ENCODE measurements at places on chromosomes 11 and 22.

- no peak for DNase-seq
Measured at GRCh38 chr11:101061606-101062005, 68.0 kb downstream of the PGR start.

GRCh38 chr22:39179841-39180335, 27.4 kb upstream of the CBX7 start:
- no peak for DNase-seq

GRCh38 chr11:8768625-8769333, 86.2 kb downstream of the RPL27A start:
- no peak for DNase-seq

GRCh38 chr22:45221201-45221600, 19.5 kb downstream of the KIAA0930 start:
- no peak for DNase-seq

- no peak for DNase-seq
Measured at GRCh38 chr22:37844904-37845329, 783 bp upstream of the ANKRD54 start.

DNA sequence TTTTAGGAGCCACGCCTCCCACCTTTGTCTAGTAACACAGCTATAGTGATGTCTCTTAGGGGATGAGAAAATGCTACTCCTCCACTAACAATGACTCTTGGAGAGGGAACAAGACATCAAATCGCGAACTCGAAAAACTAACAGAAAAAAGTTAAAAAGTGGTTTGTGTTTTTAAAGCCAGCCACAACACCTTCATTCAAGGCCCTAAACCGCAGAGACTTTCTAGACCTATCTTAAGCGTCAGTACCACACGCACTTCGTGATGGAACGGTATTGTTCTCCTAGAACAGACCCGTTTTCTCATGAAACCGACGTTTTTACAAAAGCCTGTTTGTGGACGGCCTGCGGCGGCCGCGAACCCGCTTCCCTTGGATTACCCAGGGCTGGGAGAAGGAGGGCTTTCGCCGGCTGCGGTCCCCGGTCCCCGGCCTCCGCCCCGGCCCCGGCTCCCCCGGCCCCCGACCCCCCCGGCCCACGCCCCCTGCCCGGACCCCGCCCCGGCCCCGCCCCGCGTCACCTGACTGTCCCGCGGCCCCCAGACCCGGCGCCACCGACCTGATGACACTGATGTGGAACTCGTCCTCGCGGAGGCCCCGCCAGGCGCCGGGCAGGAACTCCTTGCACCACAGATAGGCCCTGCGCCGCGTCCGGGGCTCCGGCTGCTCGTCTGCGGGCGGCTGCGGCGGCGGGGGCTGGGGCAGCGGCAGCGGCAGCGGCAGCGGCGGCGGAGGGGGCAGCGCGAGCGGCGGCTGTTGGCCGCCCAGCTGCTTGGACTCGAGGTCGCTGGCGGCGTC, 718 bp downstream of the CHKA start:
- DNase-seq: no peak

DNA sequence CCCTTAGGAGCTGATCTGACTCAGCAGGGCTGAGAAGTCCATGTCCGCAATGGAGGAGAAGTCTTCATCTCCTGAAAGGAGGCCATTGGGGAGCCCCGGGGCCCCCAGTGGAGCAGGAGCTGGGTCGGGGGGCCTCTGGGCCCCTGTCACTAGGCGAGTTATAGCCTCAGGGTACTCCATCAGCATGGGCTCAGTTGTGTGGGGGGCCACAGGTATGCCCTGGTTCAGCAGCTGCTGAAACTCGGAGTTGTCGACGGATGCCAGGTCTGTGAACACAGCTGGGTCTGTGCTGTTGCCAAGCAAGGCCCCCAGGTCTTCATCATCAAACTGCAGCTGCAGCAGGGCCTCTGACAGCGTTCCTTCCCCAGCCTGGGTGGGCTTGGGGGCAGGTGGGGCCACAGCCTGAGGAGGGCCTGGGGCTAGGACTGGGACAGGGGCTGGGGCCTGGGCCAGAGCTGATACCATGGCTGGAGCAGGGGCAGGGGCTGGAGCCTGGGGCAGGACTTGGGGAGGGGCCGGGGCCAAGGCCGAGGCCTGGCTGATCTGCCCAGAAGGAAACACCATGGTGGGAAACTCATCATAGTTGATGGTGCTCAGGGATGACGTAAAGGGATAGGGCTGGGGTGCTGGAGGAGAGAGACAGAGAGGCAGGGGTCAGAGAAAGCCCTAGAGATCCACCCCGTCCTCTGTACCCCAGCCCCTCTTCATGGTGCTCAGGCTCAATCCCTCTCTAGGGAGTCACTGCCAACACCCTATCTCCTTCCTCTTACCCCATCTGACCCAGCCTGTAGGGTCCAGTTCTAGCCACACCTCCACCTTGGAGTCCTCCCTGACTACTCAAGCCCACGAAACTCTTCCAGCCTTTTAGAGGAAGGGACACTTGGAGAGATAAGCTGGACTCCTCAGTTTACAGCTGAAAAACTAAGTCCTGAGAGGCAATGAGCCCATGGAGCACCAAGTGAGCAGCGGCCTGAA, 8.1 kb downstream of the RELA start:
- DNase-seq: no peak

GRCh38 chr11:77770629-77771028, 49.9 kb downstream of the RSF1 start:
- no peak for DNase-seq

GRCh38 chr11:45414088-45414487, 127.9 kb upstream of the SYT13 start:
- DNase-seq: no peak

GRCh38 chr11:100740440-100740839, 53.4 kb downstream of the ARHGAP42 start:
- no peak for DNase-seq

- DNase-seq: no peak
Measured at GRCh38 chr11:8932564-8933180, at the start of gene C11orf16. TSS of gene C11orf16 (minus strand) at chr11:8932947. CDS start at chr11:8932308, 639 bp downstream.

DNA sequence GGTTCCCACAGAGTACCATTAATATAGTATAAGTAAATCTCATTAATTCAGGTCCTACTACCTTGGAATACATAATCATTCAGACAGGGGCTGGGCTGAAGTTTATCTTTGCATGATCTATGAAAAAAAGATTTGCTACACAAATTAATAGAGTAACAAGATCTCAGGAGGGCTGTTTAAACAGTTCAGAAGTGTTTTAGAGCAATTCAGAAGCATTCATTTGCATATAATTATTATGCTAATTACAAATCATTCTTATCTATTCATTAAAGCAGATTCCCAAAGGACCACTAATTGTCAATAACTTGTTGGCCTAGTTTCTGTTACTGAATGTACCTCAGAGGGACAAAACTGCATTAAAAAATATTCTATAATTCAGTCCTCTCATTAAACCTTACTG, 40.5 kb downstream of the PITPNB start:
- no peak for DNase-seq

DNA sequence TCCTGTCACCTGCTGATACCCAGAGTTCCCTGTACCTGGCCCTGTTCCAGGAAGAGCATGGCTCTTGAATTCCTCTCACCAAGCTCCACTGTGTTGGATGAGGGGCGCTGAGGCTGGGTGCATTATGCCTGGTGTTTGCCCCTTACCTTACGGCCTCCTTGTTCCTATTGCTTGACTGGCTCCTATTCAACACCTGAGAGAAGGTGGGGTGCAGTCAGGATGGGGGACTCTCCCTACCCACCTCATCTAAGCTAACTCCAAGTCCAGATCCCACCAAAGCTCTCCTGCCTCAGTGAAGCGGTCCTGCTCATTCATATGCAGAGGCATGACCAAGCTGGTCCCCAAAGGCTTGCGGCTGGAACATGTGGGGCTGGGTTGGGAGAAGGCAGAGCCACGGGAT, 35.8 kb upstream of the RIC3 start:
- no peak for DNase-seq

- no peak for DNase-seq
Measured at GRCh38 chr11:64080390-64080789, 44.7 kb downstream of the FLRT1 start.

- DNase-seq: no peak
Measured at GRCh38 chr11:133950421-133950820, 6.3 kb downstream of the IGSF9B start.

GRCh38 chr11:6693342-6694228, 10.4 kb upstream of the MRPL17 start:
- DNase-seq: no peak

All from esophagus squamous epithelium (tissue), 5 donors.